ENCODE measurements at places on chromosomes 12 and 14.

DNA sequence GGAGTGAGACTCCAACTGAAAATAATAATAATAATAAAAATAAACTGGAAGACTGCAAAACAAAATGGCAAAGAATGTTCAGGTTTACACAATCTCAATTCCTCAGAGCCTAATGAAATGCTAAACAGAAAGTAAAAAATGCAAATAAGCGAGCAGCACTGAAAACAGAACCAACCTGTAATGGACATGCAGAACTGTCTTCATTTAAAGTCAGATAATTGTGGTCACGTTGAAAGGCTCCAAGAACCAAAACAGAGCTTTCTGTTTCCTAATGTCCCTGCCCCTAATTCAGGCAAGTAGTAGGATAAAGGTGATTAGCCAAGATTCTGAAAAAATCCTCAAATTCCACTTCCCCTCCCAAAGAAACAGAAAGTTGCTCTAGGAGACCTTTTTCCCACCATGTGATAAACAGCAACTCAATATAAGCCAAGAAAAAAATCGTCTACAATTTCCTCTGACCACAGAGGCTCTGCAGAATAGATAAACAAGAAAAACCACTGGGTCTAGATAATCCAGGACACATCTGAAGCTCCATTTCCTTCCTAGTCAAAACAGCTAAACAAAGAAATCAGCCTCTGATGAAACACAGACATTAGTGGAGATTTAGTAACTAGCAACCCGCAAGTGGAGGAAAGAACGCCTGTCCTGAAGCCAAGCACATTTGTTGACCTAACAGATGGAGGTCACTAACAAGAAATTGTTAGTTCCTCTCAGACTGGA is 3.0 kb downstream of the MIS18BP1 start:
- no peak for DNase-seq

DNA sequence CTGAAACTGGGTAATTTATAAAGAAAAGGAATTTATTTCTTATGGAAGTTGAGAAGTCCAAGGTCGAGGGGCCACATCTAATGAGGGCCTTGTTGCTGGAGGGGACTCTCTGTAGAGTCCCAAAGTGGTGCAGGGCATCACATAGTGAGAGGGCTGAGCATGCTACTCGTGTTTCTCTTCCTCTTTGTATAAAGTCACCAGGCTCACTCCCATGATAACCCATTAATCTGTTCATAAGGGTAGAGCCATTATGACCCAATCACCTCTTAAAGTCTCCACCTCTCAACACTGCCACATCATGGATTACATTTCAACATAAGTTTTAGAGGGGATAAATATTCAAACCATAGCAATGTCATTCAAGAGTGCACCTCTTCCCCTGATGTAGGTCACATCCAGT is 79.1 kb upstream of the ATP2B1 start:
- DNase-seq, result no peak

GRCh38 chr12:75706786-75707605 is 195.6 kb upstream of the KRR1 start:
- no peak for DNase-seq

GRCh38 chr14:69922198-69922597 is 43.0 kb downstream of the SMOC1 start:
- DNase-seq, result no peak

DNA sequence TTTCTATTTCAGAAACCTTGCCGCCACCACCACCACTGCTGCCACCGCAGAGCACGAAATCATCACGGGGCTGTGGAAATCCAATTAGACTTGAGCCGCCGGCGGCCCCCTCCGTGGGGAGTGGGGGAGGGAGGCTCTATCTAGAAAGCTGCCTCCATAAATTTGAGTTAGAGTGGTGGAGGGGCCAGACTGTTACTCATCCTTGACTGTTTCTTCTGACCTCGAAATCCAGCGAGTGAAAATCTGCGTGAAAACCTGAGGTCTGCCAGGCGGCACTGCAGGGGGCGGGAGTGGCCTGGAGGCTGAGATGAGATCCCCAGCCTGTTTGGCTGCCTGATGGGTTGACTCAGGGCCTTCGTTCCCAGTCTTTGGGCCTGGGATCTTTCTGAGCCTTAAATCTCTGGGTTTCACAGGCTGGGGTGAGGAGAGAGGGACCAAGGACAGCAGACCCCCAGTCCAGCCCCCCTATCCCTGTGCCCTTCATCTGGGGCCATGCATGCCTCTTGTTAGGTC is 29.9 kb downstream of the TSPAN9 start:
- no peak for DNase-seq

DNA sequence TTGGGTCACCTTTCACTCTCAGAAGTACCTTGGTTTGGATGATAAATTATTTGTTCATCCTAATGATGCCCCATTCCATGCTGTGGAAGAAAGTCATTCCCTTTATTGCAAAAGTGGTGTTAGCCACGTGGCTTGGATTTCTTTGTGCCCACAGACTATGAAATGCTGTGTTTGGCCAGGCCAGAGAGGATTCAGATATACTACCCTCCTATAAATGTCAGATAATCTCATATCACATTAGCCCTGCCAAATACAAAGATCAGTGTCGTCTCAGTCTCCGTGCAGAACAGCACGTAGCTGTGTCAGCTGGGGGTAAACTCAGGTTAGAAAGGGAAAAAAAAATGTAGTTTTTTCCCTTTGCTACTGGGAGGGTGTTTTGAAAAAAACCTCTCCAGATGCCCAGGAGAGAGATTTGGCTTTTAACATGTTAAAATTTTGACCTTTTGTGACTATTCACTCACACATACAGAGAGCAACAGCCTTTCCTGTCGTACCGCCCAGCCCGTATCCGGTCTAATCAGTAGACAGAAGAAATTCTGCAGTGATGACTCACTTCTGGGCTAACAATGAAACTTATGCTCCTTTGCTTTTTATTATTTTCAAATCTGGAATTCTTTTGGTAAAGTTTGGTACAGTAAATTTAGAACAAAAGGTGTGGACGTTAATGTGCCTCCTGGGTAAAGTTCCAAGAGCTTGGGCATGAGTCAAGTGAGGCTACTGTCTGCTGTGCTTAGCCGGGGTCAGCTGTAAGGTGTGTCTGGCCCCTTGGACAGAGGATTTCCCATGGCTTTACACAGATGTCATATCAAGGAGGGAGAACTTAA is 8.5 kb upstream of the PTPRB start:
- DNase-seq, result no peak

- DNase-seq, result no peak
Observed at GRCh38 chr14:74763803-74764531, 851 bp downstream of the YLPM1 start.

GRCh38 chr14:89955022-89955744 is 544 bp upstream of the TDP1 start:
- DNase-seq, result no peak

Data from chondrocyte (in vitro differentiated cells).